IMR-90 (cell line): ENCODE measurements at places on chromosomes 6 and 20. TPM values are rescaled to one million over a fixed set of nuclear protein-coding genes. Genes with fewer than 3 reads are reported as not detected.

BPIFB1 gene
- total RNA-seq = not detected in 2 replicates

C6orf52 gene
- not detected in 2 replicates for total RNA-seq

HLA-DQA1 gene
- total RNA-seq = not detected in 2 replicates

RBPJL gene
- not detected in 2 replicates for total RNA-seq

ZNF334 gene
- 1.1 and 1.4 TPM in 2 replicates for total RNA-seq

KHDC3L gene
- total RNA-seq = not detected in 2 replicates

KHDC1L gene
- 0.18 TPM in 1 of 2 replicates, not detected in the other for total RNA-seq

SRXN1 gene
- 63.0 and 71.2 TPM in 2 replicates for total RNA-seq

RBL1 gene
- 7.5 and 10.8 TPM in 2 replicates for total RNA-seq

TBXT gene
- not detected in 2 replicates for total RNA-seq

PEDS1 gene
- 24.0 and 25.3 TPM in 2 replicates for total RNA-seq

PRKN gene
- 0.18 and 0.28 TPM in 2 replicates for total RNA-seq

PACRG gene
- not detected in 2 replicates for total RNA-seq

TRIM10 gene
- not detected in 2 replicates for total RNA-seq

MICB gene
- total RNA-seq = 11.1 and 11.7 TPM in 2 replicates

CCN6 gene
- total RNA-seq = not detected in 2 replicates

NINL gene
- 3.0 and 3.6 TPM in 2 replicates for total RNA-seq

EBF4 gene
- total RNA-seq = under 0.01 and 0.18 TPM in 2 replicates

WFDC2 gene
- total RNA-seq = not detected in 2 replicates

C4B gene
- total RNA-seq = 0.54 and 0.56 TPM in 2 replicates

REM1 gene
- total RNA-seq = not detected in 2 replicates

FARS2 gene
- 26.1 and 28.9 TPM in 2 replicates for total RNA-seq

NRN1 gene
- 0.28 TPM in 1 of 2 replicates, not detected in the other for total RNA-seq

OR12D2 gene
- total RNA-seq = not detected in 2 replicates

COL9A1 gene
- total RNA-seq = not detected in 2 replicates

TRIM38 gene
- total RNA-seq = 6.3 and 6.7 TPM in 2 replicates

C6orf15 gene
- not detected in 2 replicates for total RNA-seq

IRF4 gene
- not detected in 2 replicates for total RNA-seq

GLP1R gene
- not detected in 2 replicates for total RNA-seq

PHF10 gene
- 7.3 and 12.2 TPM in 2 replicates for total RNA-seq

PRDM1 gene
- total RNA-seq = 2.3 and 6.9 TPM in 2 replicates

PHACTR1 gene
- not detected in 2 replicates for total RNA-seq

HLA-DRB5 gene
- total RNA-seq = not detected in 2 replicates

UBD gene
- not detected in 2 replicates for total RNA-seq

SNRPB2 gene
- 27.1 and 69.2 TPM in 2 replicates for total RNA-seq

TMEM217 gene
- 1.4 TPM in 2 replicates for total RNA-seq

CNR1 gene
- total RNA-seq = not detected in 2 replicates

RBM38 gene
- total RNA-seq = 5.2 and 6.9 TPM in 2 replicates

RTEL1 gene
- total RNA-seq = 9.4 and 14.7 TPM in 2 replicates

C6orf58 gene
- not detected in 2 replicates for total RNA-seq

ULBP1 gene
- total RNA-seq = 0.18 and 0.56 TPM in 2 replicates

ANKRD66 gene
- total RNA-seq = not detected in 2 replicates

ADGRG6 gene
- total RNA-seq = 20.3 and 22.5 TPM in 2 replicates

BTBD3 gene
- total RNA-seq = 44.6 and 44.7 TPM in 2 replicates

NKX2-4 gene
- not detected in 2 replicates for total RNA-seq

PRR18 gene
- total RNA-seq = not detected in 2 replicates

ATP6V1G2 gene
- total RNA-seq = 1.4 and 3.1 TPM in 2 replicates

CALHM5 gene
- total RNA-seq = 10.6 and 10.8 TPM in 2 replicates

KCNG1 gene
- 23.6 and 23.7 TPM in 2 replicates for total RNA-seq
